ENCODE measurements at places on chromosomes 2 and 18.

GRCh38 chr18:36412778-36413177 lies 115.3 kb downstream of the FHOD3 start:
- no peak for DNase-seq

DNA sequence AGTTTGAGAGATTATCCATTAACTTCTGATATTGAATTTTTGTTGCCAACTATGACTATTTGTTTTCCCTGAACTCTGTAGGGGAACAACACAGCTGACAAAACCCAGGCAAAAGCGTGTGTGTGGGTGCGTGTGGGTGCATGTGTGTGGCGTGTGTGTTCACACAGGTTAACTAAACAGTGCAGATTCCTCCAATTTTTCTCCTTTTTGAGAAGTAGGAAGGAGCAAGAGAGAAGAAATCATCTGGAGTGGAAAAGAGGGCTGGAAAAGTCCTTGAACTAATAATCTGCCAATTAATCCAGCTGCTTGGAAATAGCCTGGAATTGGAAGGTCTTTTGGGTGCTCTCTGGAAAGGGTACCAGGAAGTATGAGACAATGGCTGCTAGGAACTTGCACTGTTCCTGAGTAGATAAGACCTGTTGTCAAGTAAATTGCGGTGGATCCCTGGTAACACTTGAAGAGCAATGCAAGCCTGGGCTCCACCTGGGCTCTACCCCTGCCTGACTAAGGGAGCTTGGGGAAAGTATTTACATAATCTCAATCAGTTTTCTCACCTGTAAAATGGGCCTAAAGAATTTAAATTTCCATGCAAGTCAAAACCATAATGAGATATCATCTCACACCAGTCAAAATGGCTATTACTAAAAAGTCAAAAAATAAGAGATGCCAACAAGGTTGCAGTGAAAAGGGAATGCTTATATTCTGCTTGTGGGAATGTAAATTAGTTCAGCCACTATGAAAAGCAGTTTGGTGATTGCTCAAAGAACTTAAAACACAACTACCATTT lies 40.5 kb upstream of the IL1R1 start:
- DNase-seq = no peak

GRCh38 chr2:224969095-224969494 lies 73.2 kb downstream of the DOCK10 start:
- DNase-seq = no peak

- no peak for DNase-seq
Measured at GRCh38 chr2:1759611-1759930, 15.3 kb upstream of the PXDN start.

DNA sequence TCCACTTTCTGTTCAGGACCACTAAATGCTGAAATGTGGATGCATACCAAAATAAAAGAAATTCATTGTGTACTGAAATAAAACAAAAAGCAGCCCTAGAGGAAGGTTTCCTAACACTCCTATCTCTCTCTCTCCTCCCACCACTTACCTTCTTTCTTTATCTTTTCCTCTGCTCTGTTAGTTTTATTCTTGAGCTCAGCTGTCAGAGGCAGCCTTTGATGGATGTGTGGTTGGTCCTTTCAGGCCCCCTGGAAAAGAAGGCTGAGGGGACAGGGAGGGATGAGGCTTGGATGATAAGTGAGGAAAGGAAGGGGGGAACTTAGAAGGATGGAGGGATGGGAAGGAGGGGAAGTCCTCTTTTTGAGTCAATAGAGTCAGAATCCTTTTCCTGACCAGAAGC lies 47.6 kb downstream of the DHRS9 start:
- DNase-seq = no peak

DNA sequence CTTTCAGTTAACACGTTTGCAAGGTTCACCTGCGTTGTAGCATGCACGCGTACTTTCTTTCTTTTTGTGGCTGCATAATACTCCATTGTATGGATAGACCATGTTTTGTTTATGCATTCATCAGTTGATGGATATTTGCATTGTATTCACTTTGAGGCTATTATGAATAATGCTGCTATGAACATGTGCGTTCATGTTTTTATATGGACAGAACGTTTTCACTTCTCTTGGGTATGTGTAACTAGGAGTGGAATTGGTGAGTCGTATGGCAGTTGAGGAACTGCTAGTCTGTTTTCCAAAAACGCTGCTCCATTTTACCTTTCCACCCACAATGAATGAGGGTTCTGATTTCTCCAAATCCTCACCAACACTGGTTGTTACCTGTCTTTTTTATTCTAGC lies 244.3 kb downstream of the GLI2 start:
- DNase-seq = no peak

- no peak for DNase-seq
Measured at GRCh38 chr2:18950361-18950851, 361.0 kb upstream of the NT5C1B start.

DNA sequence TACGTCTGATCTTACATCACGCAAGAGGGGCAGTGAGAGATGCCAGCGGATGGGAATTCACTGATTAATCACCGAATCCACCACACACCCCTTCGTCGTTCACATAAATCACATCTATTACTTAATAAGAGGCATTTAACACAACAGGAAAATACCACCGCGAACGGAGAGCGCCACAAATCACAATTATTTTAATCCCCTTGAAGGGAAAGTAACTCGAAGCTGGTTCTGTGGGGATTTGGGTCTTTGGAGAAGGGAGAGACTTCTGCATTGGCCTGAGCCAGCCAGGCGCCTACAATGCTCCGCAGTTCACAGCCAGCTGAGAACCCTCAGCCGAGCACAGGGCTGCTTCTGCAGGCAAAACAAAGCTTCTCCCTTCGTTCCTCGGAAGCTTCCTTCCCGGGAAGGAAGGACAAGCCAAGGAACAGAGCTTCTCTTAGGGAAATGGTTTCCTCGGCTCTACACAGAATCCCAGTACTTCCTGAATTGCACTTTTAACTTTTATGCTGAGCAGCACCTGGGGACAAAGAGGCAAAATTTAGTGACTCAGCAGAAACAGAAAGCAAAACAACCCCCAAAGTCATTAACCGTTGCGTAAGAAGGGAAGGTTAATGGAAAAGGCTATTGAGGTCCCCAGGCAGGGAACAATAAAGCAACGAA lies at the start of gene LRP1B:
LRP1B (minus strand) TSS at position 7 of the 660 bp plus-strand sequence. CDS start 287 bp downstream, outside the sequence.
- DNase-seq = no peak

DNA sequence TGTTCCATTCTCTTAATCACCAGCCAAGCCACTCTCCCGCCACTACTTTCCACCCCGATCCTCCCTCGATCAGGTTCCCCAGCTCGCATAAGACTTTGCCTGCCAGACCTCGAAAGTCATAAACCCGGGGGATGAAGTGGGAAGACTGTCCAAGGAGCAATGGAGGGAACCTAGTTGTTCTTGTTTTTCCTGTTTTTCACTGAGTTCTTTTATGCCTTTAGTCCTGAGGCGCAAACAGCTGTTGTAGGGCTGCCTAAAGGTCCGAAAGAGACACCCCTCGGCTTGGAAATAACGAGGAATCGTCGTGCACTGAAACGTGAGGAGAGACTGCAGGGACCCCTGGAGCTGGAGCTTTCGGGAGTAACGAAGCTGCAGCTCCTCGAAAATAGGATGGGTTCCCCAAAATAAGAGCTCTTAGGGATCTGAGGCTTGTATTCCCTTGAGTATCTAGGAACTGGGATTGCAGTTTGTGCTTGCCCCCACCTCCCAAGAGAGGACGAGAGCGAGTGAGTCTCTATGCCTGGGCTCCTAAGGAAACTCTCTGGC lies 1.7 kb upstream of the HOXD12 start:
- no peak for DNase-seq

- no peak for DNase-seq
Measured at GRCh38 chr2:70766357-70767078, 1.5 kb downstream of the ADD2 start.

- no peak for DNase-seq
Measured at GRCh38 chr18:59279193-59279592, 5.9 kb upstream of the RAX start.

GRCh38 chr2:61658841-61659780 lies 121.0 kb upstream of the XPO1 start:
- DNase-seq = no peak

GRCh38 chr2:165067643-165068486 lies 112.5 kb upstream of the SLC38A11 start:
- no peak for DNase-seq

GRCh38 chr2:216866515-216867095 lies 6.7 kb upstream of the TNP1 start:
- no peak for DNase-seq

DNA sequence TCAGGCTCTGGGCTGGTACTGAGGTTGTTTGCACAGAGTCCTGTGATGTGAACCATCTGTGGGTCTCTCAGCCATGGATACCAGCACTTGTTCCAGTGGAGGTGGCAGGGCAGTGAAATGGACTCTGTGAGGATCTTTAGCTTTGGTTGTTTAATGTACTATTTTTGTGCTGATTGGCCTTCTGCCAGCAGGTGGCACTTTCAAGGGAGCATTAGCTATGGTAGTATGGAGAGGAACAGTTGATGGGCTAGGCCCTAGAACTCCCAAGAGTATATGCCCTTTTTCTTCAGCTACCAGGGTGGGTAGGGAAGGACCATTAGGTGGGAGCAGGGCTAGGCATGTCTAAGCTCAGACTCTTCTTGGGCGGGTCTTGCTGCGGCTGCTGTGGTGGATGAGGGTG lies 257.0 kb upstream of the GYPC start:
- DNase-seq = no peak

- DNase-seq = no peak
Measured at GRCh38 chr2:36253086-36253485, 102.5 kb upstream of the CRIM1 start.

DNA sequence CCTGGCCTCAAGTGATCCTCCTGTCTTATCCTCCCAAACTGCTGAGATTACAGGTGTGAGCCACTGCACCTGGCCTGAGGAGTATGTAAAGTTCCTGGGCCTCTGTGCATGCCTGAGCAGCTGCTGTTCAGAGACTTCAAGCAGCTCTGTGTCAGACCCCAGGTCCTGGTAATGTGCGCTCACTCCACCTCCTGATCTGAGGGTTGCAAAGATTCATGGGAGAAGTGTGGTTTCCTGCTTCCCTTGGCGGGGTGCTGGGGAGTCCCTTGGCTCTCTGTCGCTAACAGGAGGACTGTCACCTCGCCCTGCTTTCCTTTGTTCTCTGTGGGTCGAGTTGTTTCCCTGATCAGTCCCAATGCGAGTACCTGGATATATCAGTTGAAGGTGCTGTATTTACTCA lies 8.6 kb upstream of the IL36A start:
- DNase-seq = peak; percentile 13

- no peak for DNase-seq
Measured at GRCh38 chr18:46290440-46291020, 186.3 kb downstream of the HAUS1 start.

DNA sequence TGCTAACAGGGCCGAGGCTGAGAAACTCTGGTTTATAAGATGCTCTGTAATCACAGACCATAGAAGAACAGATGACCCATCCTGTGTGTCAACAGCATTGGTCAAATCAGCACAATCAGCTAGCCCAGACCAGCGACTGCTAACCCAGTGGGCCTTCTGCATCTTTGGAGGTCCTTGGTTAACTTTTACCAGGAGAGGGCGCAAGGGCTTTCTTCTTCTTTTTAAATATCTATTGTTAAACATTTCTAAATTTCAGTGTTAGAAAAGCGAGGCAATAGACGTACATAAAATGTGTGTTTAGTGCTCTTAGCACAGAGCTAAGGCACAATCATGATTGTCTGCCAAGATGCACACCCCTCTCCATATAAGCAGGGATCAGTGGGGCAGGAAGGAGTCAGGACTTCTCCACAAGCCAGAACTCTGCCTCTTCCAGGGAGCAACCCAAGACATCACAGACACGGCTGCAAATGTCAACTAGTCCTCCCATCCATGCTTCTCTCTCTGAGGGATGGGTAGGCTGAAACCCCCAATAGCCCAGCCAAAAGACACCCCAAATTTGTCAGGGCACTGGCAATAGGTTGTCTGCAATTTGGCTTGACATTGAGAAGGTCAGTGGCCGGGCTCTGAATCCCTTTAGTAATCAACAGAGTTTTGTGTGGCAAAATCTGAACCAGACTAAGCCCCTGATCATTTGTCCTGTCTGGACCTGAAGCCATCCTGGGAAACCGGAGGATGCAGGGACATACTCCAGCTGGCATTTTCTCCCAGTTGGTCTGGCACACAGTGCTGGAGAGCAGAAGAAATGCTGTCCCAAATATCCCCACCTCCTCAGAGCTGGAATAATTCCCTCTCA lies 188.2 kb downstream of the BCL2 start:
- DNase-seq = no peak

- no peak for DNase-seq
Measured at GRCh38 chr2:110748489-110748867, 16.1 kb downstream of the ACOXL start.

DNA sequence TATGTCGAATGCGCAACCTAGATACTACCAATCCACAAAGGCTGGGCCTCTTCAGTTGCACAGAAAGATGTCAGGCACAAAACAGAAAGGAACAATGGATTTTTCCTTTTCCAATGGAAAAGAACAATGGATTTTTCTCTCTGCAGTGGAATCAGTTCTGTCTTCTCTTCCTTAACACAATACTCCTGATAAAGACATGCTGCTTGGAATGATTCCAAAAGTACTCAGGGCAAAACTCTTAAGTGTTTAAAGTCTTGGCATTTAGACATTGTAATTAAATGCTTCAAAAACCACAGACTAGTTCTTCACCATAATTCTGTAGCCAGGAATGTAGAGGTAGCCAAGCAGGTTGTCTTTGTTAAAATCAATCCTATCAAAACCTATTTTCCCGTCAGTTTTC lies 46.7 kb upstream of the FLACC1 start:
- no peak for DNase-seq

DNA sequence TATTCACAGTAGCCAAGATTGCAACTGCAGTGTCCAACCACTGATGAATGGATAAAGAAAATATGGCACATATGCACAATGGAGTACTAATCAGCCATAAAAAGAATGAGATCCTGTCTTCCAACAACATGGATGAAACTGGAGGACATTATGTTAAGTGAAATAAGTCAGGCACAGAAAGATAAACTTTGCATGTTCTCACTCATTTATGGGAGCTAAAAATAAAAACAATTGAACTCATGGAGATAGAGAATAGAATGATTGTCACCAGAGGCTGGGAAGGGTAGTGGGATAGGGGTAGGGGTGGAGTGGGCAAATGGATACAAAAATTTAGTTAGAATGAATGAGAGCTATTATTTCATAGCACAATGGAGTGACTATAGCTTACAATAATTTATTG lies 305.5 kb upstream of the ETAA1 start:
- no peak for DNase-seq

DNA sequence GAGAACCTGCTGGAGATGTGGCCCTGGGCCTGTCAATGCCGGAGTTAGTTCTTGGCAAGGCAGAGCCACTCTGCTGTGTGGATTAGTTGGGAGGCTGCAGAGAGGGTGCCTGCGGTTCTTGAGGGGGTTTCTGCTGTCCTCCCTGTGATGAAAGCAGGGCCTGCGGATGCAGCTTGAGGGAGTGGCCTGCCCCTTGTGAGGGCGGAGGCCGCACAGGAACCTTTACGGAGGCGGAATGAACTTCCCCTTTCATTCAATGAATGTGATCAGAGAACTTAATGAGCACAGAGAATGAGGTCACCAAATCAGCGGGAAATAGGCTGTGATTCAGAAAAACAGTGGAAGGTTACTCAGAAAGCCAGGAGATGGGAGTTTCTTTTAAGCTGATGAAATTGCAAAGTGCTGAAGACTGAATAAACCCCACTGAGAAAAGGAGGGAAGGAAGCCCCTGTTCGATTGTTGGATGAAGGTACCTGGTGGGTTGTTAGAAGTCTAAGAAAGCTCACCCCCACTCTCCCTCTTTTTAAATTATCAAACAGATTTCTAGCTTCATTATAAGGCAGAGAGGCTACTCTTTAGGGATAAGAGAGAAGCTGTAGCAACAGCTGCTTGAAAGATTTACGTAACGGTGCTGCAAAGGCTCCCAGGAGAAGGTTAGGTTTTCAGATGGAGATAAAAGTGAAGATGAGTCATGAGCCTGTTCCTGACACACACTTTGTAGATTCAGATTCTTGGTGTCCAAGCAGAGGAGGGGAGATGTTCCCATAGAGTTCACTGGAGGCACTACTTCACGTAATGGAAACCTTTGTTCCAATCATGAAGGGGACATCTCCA lies 47.4 kb downstream of the VWA3B start:
- DNase-seq = no peak
